Breast epithelium (tissue), 4 donors: ENCODE measurements at places on chromosomes 3 and 15. TPM values are rescaled to one million over a fixed set of nuclear protein-coding genes. Genes with fewer than 3 reads are reported as not detected.

Gene WDR49
- 0.98 TPM for total RNA-seq

Gene GABRG3
- 0.15 TPM for total RNA-seq

Gene GOLGA6L7
- not detected for total RNA-seq

Gene CFAP100
- total RNA-seq, result not detected

Gene ACOX2
- 12.1 TPM for total RNA-seq

Gene ROPN1
- 2.3 TPM for total RNA-seq

Gene HACD3
- 23.2 TPM for total RNA-seq

GRCh38 chr15:64249883-64250575 is 87.2 kb upstream of the PPIB start:
- no peak for DNase-seq

- DNase-seq, result no peak
Measured at GRCh38 chr3:19213603-19214220, 65.4 kb downstream of the KCNH8 start.

- no peak for DNase-seq
Measured at GRCh38 chr3:122678506-122678905, 2.1 kb upstream of the PARP14 start.

DNA sequence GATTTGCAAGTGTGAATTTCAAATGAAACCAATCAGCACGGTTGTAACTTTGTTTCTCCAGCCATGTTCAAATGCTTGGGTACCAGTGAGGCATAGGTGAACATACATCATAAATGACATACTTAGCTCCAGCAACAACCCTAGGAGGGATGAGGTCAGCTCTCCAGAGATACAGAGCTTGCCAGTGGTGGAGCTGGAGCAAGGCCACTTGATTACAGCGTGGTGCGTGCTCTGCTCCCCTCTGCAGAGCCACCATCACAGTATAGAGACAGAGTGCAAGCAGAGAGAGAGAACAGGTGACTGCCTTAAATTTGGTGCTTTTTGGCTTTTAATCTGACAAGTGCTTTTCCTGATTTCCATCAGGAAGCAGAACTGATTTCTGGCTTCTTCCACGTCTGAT is 275.1 kb downstream of the PDZRN3 start:
- DNase-seq, result no peak

- no peak for DNase-seq
Measured at GRCh38 chr3:7934362-7934761, 567.3 kb upstream of the LMCD1 start.

DNA sequence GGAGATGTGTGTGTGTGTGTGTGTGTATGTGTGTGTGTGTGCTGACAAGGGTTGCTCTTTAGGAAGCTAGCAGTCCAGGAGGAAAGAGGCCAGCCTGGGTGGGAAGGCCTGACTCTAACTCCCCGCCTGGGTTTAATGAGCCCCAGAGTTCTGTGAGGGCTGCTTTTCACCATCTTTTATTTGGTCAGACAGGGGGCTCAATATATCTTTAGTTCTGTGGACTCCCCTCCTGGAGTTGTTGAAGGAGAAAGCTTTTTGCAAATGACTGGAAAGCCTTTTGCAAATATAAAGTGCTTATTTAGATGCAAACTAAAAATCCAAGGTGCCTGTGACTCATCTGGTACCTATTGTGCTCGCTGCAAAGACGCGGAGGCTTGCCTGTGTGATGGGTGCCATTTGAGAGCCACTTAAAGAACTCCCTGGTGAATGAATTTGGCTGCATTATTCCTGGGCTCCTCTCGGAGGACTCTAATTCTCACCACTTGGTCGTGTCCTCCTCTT is 24.5 kb downstream of the DRD3 start:
- DNase-seq, result no peak

DNA sequence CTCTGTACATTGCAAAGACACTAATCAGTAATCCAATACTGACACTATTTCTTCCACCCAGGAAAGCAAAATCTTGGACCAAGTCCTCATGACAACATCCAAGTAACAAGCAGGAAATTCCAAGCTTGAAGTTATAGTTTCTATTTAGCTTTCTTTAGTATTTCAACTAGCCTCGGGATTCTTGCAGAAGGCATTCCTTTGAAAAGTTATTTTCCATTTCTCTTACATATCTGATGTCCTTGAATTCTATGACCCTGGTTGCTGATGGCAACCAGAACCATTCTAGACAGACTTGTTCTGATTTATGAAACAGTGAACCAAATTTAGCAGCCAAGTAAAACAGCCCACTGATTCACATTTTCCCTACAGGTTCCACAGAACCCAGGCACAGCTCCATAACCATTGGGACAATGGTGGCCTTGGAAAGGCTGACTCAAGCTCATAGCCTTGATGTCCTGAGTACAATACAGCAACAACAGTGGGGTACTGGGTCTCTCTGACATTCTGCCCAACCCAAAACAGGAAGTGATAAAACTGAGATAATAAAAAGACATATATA is 26.5 kb downstream of the P3H2 start:
- DNase-seq, result no peak

GRCh38 chr15:39125226-39125625 is 455.7 kb upstream of the THBS1 start:
- DNase-seq, result no peak

DNA sequence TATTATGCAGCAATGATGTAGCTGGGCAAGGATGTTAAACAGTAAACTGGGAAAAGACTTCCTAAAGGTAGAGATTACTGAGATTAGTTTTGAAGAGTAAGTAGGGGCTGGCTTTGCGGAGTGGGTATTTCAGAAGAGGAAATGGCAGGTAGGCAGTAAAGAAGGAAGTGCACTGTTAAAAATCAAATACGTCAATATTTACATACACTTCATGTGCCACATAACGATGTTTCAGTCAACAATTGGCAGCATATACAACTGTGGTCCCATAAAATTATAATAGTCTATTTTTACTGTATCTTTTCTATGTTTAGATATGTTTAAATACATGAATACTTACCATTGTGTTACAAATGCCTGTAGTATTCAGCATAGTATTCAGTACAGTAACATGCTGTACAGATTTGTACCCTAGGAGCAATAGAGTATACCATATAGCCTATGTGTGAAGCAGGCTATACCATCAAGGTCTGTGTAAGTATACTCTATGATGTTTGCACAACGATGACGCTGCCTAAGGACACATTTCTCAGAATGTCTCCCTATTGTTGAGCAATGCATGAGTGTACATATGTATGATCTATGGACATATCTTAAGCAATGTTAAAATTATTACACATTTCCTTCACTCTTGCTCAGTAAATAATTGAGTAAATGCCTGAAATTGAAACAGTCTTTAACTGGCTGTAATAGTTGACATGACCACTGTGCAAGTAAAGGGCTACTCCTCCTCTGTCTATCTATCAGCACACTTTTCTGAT is 196.7 kb downstream of the ISL2 start:
- no peak for DNase-seq

DNA sequence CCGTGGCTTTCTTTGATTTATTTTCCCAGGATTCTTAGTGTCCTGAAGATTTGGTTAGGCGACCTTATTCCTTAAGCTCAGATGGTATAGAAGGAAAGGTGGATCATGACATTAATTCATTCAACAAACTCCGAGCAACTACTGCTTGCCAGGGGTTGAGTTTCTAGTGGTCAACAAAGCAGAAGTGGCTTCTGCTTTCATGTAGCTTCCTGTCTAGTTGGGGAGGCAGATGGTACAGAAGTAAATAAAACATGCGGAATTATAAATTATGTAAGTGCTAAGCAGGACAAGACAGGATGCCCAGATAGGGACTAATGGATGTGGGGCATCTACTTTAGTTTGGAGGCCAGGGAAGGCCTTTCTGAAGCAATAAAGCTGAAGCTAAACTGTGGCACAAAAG is 15.6 kb downstream of the EEFSEC start:
- no peak for DNase-seq

- no peak for DNase-seq
Measured at GRCh38 chr15:80560601-80561400, 134.3 kb upstream of the ABHD17C start.

DNA sequence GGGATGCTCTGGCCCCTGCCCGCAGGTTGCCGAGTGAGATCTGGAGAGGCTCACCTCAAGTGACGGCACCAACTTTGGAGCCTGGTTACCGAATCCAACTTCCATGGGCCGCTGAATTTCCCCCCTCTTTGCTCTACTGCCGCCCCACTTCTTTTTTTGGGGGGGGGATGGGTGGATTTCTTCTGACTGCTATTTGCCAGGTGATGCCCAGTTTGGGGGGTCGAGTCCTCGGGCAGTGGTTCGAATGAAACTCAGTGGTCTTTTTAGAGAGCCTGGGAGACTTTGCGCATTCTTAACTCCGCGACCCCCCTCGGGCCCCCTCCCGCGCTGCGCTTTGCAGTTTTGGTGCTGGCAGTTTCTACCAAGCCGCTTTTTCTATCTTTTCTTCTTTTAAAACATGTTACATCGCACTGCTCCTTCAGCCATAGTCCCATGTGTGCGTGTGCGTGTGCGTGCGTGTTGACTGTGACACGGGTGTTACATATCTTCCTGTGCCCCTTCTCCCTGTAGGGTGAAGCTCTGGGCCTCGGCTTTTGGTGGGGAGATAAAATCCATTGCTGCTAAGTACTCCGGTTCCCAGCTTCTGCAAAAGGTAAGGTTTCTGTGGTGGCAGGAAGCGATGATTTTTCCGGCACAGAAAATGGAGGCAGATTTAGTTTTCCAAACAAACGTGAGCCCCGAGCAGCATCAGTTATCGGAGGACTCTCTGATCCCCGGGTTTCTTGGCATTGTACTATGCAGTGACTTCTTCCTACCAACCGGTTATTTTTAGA is 837 bp downstream of the CACNA2D3 start:
- no peak for DNase-seq

DNA sequence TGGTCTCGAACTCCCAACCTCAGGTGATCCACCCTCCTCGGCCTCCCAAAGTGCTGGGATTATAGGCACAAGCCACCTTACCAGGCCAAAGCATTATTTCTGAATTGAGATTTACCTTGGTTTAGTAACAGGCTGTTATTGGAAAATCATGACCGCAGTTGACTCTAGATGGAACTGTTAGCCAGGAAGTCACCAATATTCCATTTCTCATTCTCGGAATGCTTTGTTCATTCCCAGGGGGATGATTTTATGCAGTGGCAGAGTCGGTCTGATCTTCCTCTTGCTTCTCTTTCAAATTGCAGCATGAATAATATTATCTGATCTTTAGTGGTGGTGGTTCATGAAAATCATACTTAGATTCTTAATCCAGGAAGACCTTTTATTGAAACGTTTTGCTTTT is 195.5 kb upstream of the MBNL1 start:
- no peak for DNase-seq

DNA sequence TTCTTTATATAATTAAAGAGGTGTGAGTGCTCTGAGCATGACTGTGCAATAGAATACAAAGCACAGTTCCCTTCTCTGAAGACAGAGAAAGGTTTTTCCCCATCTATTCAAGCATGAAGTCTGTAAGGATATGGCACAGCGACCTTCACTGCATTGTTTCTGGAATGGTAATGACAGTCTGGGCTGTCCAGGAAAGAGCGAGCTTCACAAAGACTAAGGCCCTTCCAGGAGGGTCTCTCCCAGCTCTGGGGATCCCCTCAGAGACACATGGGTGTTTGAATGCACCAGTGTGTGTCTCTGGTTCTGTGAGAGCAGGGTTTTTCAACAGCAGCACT is 179.9 kb upstream of the NR2E3 start:
- DNase-seq, result no peak

DNA sequence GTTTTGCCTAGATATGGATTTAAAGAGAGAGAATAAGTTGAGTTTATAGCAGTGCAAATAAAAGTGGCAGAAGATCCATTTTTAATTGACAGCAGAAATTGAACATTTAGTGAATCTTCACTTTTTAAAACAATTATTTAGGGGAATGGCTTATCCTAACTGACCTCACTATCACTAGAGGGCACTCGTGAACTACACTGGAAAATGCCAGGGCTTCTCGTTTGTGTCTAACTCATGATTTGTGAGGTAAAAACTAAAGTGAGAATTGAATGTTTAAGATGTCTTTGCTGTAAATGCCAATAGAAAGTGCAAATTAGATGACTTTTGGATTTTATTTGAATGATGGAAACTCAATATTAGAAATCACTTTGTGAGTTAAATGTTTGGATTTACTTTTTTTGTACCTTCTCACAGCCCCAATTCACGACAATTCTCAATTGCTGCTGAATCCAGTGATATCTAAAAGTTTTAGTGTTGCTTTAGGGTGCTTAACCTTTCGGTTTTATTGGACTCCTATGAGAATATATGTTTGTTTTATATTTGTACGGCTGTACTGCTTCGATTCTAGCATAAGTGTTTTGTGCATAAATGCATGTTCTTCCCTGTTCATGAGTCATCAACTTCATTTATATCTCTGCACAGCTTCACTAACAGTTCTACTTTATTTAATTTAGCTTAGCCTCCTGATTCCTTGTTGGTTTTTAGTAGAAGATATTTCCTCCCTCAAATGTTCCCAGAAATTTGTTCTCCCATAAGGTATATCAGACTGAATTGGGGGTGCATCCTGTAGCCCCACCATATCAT is 462.1 kb downstream of the MFSD1 start:
- DNase-seq, result no peak

DNA sequence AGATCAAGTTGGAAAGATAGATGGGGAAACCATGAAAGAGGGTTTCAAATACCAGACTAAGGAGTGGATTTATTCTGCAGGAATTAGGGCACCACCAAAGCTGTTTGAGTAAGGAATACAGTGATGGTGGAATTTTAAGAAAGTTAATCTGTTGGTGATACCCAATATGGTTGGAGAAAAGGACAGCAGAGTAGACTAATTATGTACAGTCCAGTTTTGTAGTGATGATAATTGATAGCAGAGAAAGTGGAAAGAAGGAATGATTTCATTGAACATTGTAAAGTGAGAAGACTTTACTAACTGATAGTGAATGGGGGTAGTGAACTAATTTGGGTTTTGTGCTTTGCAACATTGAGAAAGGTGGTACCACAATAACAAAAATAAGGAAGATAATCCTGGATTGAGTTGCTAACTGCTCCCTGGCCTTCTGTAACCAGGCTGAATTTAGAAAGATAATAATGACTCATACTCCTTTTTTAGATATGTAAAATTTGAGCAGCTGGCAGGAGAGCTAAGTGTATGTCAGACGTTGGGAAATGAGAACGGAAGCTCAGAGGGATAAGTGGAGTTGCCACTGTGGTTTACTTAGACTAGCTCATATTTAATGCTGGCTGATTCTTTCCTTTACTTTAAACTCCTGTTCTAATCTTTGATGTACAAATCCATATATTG is 16.9 kb downstream of the TCAIM start:
- no peak for DNase-seq

GRCh38 chr3:10815487-10815886 is 541 bp upstream of the SLC6A11 start:
- no peak for DNase-seq

- DNase-seq, result no peak
Measured at GRCh38 chr15:68807249-68807648, 13.4 kb downstream of the ANP32A start.

DNA sequence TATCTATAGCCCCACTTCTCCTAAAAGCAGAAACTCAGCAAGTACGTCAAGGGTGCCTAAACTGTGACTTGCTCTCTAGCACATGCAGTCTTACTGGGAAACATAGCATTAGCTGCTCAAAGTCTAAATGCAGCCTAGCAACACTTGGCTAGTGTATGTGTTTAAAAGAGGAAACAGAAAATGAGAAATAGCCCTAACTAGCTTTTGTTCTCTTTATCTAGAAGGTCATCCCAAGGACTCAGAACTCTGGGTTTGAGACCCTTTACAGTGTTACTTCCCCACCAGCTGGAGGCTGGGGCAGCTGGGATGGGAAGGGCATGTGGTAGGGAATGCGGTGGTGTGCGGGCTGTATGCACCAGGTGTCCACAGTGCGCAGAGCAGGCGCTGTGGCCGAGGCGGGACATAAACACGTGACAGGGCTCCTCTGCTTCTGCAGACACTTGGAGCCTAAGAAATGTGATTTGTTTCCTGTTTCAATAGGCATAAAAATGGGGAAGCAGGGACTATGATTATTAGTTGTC is 13.3 kb downstream of the ETV5 start:
- no peak for DNase-seq

- DNase-seq, result no peak
Measured at GRCh38 chr3:189286188-189286587, 114.4 kb downstream of the TPRG1 start.
